ENCODE measurements at places on chromosomes 3 and 15. TPM values are rescaled to one million over a fixed set of nuclear protein-coding genes. Genes with fewer than 3 reads are reported as not detected.

Gene CASR
- not detected for total RNA-seq

Gene FRMD5
- 10.0 TPM for total RNA-seq

Gene USP13
- total RNA-seq = 8.6 TPM

Gene RBMS3
- 68.2 TPM for total RNA-seq

Gene MYRIP
- total RNA-seq = 0.85 TPM

Gene SATB1
- 17.4 TPM for total RNA-seq

Gene C3orf80
- 1.8 TPM for total RNA-seq

Gene SLC22A13
- 1.2 TPM for total RNA-seq

Gene WDR76
- 3.8 TPM for total RNA-seq

Gene TIMP4
- total RNA-seq = 3.2 TPM

Gene PLSCR2
- total RNA-seq = not detected

Gene OR5K2
- total RNA-seq = not detected

Gene SOX2
- total RNA-seq = 0.63 TPM

Gene GREM1
- 166 TPM for total RNA-seq

Gene TERC
- total RNA-seq = 23.9 TPM

Gene ANKUB1
- total RNA-seq = not detected

Gene HRH1
- 21.6 TPM for total RNA-seq

Gene ERC2
- total RNA-seq = 0.10 TPM

Gene TMEM40
- total RNA-seq = not detected

Gene VILL
- total RNA-seq = 7.2 TPM

Gene GOLGA8S
- 0.10 TPM for total RNA-seq

Gene LRRIQ4
- total RNA-seq = 0.07 TPM

Gene SLC6A20
- not detected for total RNA-seq
